ENCODE measurements at places on chromosomes 7 and 10.
A peak's percentile ranks its signal among the peaks of the same experiment; 100 is the strongest.

GRCh38 chr10:103667356-103667755 is 173.9 kb downstream of the NEURL1 start:
- DNase-seq, result no peak

DNA sequence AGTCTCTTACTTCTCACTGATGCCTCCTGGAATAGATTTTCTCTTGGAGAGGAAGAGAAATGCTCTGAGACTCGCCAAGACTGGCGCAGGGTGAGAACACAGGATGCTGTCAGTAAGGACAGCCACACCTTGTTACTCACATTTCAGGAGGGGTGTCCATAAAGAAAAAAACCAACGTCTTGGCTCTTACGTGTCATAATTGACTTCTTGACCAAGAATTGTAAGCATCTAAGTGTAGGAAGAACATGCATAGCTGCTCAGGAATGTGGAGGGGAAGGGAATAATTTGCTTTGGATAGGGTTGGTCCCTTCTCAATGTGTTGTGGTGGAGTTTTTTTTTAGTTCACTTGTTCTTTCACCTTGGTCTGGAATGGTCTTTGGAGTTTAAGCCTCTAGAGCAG is 43.8 kb upstream of the ZNF438 start:
- no peak for DNase-seq

DNA sequence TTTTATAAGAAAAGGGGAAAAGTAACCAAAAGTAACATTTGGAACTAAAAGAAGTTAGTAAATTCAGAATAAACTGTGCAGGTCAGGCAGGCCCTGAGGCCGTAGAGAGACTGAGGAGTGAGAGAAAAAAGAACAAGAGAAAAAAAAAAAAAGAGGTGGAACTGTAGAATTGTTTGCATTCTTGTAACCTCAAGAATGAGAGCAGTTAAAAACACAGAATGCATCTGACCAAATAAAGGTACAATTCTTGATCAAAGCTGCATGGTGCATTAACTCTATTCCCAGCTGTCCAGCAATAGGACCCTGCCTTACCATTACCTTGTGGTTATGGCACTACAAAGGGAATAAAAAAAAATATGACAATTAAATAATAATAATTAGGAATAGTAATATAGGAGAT is 170.1 kb upstream of the SEMA3A start:
- no peak for DNase-seq

- no peak for DNase-seq
These were observed 155.6 kb downstream of the PPP1R3A start for GRCh38 chr7:113763226-113763625.

DNA sequence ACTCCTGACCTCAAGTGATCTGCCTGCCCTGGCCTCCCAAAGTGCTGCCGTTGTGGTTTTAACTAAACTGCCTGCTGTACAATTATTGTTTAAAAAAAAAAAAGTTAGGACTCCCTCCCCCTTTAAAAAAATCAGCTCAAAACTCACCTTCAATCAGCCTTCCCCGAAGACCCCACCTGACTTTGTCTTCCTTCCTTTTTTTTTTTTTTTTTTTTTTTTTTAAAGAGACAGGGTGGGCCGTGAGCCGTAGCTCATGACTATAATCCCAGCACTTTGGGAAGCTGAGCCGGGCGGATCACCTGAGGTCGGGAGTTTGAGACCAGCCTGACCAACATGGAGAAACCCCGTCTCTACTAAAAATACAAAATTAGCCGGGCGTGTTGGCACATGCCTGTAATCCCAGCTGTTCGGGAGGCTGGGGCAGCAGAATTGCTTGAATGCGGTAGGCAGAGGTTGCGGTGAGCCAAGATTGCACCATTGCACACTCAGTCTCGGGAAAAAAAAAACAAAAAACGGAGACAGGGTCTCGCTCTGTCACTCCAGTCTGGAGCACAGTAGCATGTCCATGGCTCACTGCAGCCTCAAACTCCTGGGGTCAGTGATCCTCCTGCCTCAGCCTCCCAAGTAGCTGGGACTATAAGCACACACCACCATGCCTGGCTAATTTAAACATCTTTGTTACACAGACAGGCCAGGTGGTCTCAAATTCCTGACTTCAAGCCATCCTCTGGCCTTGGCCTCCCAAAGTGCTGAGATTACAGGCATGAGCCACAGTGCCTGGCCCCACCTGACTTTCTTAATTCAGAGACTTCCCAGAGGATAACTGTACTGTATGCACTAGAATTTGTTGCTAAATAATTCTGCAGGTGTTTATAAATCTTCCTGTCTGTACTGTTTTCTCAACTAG is 3.2 kb downstream of the FIS1 start:
- no peak for DNase-seq

GRCh38 chr7:43542716-43543115 is 40.2 kb upstream of the STK17A start:
- no peak for DNase-seq

GRCh38 chr10:97280783-97281182 is 11.7 kb downstream of the ARHGAP19 start:
- no peak for DNase-seq

DNA sequence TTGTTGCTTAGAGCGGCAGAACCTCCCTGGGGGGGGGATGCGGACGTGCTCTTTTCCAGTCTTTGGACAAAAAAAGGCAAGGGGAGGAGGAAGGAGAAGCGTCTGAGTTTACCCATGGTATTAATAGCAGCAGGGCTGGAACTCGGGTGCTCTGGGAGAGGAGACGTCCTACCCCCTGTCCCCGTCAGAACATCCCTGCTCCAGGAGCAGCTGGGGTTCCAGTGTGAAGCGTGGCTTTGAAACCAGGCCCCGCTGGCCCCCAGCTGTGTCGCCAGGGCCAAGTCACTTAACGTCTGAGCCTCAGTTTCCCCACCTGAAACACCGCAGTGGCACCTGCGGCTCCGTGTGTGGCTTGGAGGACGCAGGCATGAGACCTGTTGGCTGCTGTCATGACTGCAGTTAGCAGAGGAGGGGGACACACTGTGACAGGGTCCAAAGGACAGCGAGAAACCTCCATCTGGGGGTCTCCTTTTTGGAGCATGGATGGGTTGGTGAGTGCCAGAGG is 1.4 kb downstream of the AMZ1 start:
- no peak for DNase-seq

GRCh38 chr7:40470091-40470592 is 335.3 kb downstream of the SUGCT start:
- DNase-seq, result peak; percentile 68

DNA sequence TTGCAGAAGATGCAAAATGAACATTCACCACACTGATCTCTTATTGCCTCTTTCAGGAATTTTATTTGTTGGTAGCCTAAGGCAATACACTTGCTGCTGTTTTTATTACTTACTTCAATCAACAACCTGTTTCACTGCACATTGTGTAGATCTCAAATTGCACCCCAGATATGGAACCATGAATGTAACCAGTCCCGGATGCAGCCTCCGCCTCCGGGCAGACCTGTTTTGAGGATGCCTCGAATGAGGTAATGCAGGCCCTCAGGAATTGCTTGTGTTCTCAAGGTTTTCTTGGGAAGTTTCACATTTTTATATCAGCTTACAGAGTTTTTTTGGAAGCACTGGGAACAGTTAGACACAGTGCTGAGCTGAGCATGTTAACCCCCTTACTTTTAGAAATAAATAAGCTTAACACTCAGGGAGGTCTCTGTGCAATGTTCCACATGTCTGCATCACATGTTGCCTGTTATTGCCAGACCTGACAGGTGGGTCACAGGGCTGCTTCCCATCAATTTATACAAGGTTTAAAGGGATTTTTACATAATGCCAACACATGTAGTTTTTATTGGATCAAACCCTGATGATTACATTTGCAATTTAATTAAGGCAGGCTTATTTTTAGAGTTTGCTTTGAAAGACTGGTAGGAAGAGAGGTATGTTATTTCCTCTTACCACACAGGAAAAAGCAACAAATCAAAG is 193.1 kb upstream of the POM121L12 start:
- no peak for DNase-seq

DNA sequence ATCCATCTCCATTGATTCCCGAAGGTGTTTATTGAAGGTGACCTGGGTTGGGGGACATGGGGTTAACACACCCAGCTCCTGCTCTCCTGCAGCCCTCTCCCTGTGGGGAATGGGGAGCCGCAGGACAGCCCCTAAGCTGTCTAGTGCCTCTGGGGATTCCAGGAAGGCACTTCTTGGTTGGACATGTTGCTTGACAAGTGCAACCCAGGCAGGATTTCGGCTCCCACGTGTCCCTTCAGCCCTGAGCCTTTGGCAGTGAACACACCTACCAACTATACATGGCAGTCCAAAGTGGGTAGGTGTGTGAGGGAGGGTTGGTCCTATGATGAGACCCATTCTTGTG is 43.9 kb downstream of the DOCK1 start:
- DNase-seq, result no peak

- peak; percentile 17 for DNase-seq
These were observed 22.7 kb downstream of the SLC35G1 start for GRCh38 chr10:93916257-93917063.

GRCh38 chr7:115319541-115319940 is 397.6 kb downstream of the MDFIC start:
- no peak for DNase-seq

GRCh38 chr7:93862651-93863050 is 27.9 kb downstream of the TFPI2 start:
- DNase-seq, result no peak

DNA sequence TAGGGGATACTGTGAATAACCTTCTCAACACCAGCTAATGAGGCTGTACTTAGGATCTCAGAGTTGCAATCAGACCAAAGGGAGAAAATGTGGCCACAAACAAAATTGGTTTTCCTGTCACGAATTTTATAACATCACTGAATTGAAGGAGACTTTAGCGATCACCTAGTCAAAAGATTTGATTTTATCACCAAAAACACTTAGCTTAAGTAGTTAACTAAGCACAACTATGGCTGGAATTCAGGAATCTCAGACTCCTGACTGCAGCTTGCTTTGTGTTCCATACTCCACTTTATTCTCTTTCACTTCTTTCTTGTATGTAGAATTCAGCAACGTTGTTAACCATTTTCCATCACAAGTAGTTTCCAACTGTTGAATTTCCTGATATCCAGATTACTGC is 152.0 kb downstream of the SLC16A9 start:
- DNase-seq, result no peak

GRCh38 chr7:34371922-34372321 is 286.1 kb upstream of the NPSR1 start:
- no peak for DNase-seq

DNA sequence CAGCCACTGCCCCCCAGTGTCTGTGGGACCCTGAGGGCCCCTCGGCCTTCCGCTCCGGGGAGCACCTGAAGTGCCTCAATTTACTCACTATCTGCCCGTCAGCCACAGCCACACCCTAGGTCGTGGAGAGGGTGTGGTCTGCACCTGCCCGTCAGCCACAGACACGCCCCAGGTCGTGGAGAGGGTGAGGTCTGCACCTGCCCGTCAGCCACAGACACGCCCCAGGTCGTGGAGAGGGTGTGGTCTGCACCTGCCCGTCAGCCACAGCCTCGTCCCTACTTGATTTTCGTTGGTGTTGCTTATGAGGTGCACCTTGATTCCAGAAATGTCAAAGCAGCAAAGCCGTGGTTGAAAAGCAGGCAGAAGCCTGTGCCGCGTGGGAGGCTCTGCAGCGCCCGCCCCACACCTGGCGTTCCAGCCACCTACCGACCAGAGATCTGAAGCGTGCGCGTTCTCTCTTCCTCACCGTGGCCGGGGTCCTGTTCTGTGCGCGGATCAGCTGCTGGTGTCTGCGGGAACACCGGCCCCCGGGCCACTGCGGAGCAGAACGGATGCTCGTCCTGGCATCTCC is 101.6 kb downstream of the DYNC2I1 start:
- DNase-seq, result no peak

DNA sequence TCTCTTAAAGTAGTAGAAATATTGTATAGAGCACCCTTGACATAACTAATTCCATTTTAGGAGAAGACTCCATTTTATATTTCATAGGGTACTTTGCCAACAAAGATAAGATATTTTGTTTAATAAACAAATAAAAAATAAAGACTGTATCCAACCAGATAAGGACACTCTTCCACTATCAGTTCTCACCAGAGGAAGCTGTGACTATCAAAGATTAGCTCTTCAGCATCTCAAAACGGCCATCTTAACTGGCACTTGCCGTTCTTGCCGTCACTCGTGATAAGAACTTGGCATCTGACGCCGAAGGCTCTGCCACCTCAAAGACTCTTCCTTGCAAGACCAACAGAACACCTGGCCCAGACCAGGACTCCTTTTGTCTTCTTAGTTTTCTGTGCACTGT is 26.3 kb upstream of the AKR1B1 start:
- DNase-seq, result no peak

GRCh38 chr10:61822781-61823230 is 78.7 kb upstream of the ARID5B start:
- no peak for DNase-seq

DNA sequence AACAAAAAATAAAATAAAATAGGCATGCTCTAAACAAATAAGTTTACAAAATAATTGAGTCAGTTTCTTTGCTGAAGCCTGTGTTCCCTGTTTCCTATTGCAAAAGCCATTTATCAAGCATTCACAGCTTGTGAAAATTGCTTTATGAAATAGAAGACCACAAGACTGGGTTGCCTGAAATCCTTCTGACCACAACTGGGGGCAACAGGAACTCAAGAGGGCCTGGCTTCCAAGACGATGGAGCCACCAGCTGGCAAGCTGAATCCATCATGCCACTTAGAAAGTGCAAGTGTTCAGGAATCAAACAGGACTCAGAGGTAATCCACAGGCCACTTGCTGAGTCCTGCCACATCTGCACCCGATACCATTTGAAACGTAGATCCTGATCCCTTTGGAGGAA is 752 bp upstream of the ABCA13 start:
- DNase-seq, result no peak
